CD4-positive, alpha-beta T cell (primary cell): ENCODE measurements at places on chromosomes 5 and 9. TPM values are rescaled to one million over a fixed set of nuclear protein-coding genes. Genes with fewer than 3 reads are reported as not detected.

DNA sequence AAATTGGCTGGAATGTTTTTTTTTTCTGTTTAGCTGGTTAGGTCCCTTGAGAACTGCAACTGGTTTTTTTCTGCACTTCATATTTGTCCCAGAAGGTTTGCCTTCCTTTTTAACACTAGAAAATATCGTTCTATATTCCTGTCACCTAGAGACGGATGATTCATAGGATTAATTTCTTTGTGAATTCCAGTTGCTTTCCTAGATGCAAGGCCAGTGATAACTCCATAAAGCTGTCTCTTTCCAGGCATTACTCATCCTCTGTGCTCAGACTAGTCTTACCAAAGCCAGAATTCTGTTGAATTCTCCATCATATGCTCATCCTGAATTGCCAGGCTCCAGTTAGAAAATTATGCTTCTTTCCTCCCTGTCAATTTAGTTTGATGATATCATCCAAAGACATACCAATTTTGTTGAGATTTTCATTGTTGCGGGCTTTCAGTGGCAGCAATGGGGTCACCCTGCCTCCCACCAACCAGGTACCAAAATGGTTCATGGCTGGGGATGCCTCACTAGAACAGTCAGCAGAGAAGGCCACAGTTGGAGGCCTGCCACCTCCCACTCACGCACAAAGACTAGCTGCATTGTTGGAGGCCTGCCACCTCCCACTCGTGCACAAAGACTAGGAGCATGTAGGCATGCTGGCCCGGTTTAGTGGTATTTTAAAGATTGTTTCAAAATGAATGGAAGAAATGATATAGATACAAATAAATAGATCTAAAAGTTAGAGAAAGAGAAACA, 8.5 kb downstream of the BAAT start:
- H3K27ac ChIP-seq: no peak overlapping the region
- H3K4me3 ChIP-seq: no peak overlapping the region
- H3K27me3 ChIP-seq: no peaks in the 10 kb centered on the region
- DNase-seq: no peak
- H3K4me1 ChIP-seq: no peaks in the 10 kb centered on the region

DNA sequence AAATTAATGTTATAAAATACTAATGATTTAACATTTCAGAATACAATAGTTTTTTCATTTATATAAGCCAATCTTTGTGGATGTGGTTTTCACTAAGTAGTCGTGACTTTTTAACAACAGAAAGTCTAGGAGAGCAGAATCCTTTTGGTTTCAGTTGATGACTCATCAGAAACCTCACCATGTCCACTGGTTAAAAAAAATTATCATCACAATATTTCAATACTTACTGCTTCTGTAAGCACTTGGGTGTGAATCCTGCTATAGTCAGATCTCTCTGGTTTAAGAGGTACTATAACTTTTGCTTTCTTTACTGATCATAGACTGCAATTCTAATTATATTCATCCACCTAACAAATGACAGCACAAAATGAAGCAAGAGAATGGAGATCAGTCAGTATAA, 77.2 kb downstream of the MRPS30 start:
- H3K27me3 ChIP-seq: no peaks in the 10 kb centered on the region
- H3K36me3 ChIP-seq: no peaks in the 10 kb centered on the region
- H3K27ac ChIP-seq: no peak overlapping the region
- no peaks in the 10 kb centered on the region for H3K4me1 ChIP-seq
- no peak overlapping the region for H3K4me3 ChIP-seq
- DNase-seq: no peak

Gene TRAF1
- 60.3 TPM for total RNA-seq

DNA sequence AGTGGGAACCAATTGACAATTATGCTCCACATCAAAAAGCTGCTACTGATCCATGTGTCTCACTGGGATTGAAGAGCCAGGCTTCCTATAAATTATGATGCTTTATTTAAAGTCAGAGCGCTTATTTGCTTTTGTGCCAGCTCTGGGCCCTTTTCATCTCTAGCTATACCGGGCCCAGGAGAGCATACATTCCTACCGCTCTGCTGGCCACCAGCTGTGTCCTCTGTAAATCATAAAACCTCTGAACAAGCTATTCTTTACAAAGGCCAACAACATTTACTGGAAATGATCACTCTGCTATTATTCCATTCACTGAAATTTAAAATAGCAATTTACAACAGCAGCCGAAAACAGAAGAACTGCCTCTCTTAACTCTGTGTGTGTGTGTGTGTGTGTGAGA, 86.6 kb downstream of the ZNF608 start:
- no peak for DNase-seq
- H3K4me3 ChIP-seq: no peak overlapping the region
- H3K27ac ChIP-seq: no peak overlapping the region
- H3K36me3 ChIP-seq: no peaks in the 10 kb centered on the region
- peaks cover 16% of the 10 kb centered on the region for H3K27me3 ChIP-seq

DNA sequence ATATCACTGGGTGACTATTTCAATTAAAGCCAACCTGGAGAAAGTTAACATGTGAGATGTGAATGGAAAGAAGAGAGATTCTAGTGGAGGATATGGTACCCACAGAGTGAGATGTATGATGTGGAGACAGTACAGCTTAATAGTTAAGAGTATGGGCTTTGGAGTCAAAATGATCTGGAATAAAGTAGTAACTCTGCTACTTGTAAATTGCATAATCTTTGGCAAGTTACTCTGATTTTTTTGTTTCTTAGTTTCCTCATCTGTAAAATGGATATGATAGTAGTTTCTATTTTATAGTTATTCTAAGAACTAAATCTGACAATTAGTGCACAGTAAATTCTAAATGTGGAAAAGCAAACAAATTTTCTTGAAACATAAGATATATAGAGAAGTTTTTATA, 79.2 kb downstream of the ISOC1 start:
- H3K27ac ChIP-seq: no peak overlapping the region
- no peaks in the 10 kb centered on the region for H3K27me3 ChIP-seq
- no peak overlapping the region for H3K4me3 ChIP-seq
- no peaks in the 10 kb centered on the region for H3K36me3 ChIP-seq

- H3K36me3 ChIP-seq: no peaks in the 10 kb centered on the region
- peaks cover 14% of the 10 kb centered on the region for H3K27me3 ChIP-seq
- H3K4me1 ChIP-seq: no peaks in the 10 kb centered on the region
- DNase-seq: no peak
- H3K27ac ChIP-seq: no peak overlapping the region
- no peak overlapping the region for H3K4me3 ChIP-seq
Observed at GRCh38 chr5:44770780-44771717, 37.7 kb upstream of the MRPS30 start.

GRCh38 chr9:104766025-104766424, 2.1 kb downstream of the NIPSNAP3B start:
- DNase-seq: no peak
- H3K4me1 ChIP-seq: peaks cover 11% of the 10 kb centered on the region
- no peak overlapping the region for H3K4me3 ChIP-seq
- H3K27ac ChIP-seq: no peak overlapping the region
- H3K36me3 ChIP-seq: no peaks in the 10 kb centered on the region

Gene SLCO6A1
- total RNA-seq: not detected

Gene C7
- total RNA-seq: not detected

GRCh38 chr9:88757406-88758010, 222.5 kb downstream of the NXNL2 start:
- H3K27me3 ChIP-seq: peaks cover 6% of the 10 kb centered on the region
- DNase-seq: no peak
- no peak overlapping the region for H3K27ac ChIP-seq

Gene FLT4
- total RNA-seq: 2.5 TPM
